SJSA1 (cell line): ENCODE measurements at places on chromosomes 3 and 15. TPM values are rescaled to one million over a fixed set of nuclear protein-coding genes. Genes with fewer than 3 reads are reported as not detected.

- H3K36me3 ChIP-seq: no peaks in the 10 kb centered on the region
- no peak overlapping the region for H3K27ac ChIP-seq
- no peaks in the 10 kb centered on the region for H3K4me1 ChIP-seq
- no peaks in the 10 kb centered on the region for H3K27me3 ChIP-seq
- no peak for DNase-seq
Measured at GRCh38 chr3:62261121-62261520, 112.2 kb downstream of the FEZF2 start.

KCNMB2 gene
- total RNA-seq: not detected in 2 replicates

RETNLB gene
- total RNA-seq: not detected in 2 replicates

SERINC4 gene
- not detected in 2 replicates for total RNA-seq

GRCh38 chr15:51285399-51285798 lies 53.0 kb downstream of the CYP19A1 start:
- no peaks in the 10 kb centered on the region for H3K27me3 ChIP-seq
- H3K4me3 ChIP-seq: no peak overlapping the region
- no peak for DNase-seq
- no peak overlapping the region for H3K27ac ChIP-seq
- no peaks in the 10 kb centered on the region for H3K4me1 ChIP-seq

DNA sequence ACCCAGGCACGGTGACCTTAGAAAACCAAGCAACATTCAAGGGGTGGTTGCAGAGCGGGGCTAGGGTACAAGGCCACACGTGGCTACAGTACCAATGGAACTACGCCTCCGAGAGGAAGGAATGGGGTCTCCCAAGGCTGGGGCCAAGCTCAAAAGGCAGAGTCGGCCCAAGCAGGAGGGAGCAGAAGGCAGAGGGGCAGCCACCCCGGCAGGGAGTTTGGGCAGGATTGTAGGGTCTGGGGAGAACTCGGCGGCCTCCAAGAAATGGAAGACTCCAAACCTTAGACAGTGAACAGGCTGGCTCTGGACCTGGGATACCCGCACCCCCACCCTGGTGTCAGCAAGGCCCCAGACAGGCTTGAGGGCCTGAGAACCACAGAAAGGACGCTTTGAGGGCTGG lies 28.7 kb downstream of the ATRIP start:
- no peak overlapping the region for H3K27ac ChIP-seq
- peaks cover 7% of the 10 kb centered on the region; the same call in 1 of the 2 replicates for H3K36me3 ChIP-seq
- H3K4me1 ChIP-seq: peaks cover 12% of the 10 kb centered on the region
- DNase-seq: no peak

- peaks cover 100% of the 10 kb centered on the region for H3K36me3 ChIP-seq
- no peak overlapping the region for H3K4me3 ChIP-seq
- DNase-seq: no peak
- H3K4me1 ChIP-seq: peaks cover 22% of the 10 kb centered on the region
- H3K27ac ChIP-seq: no peak overlapping the region
- H3K27me3 ChIP-seq: no peaks in the 10 kb centered on the region
Measured at GRCh38 chr3:185924375-185924774, 13.4 kb downstream of the TRA2B start.

DNA sequence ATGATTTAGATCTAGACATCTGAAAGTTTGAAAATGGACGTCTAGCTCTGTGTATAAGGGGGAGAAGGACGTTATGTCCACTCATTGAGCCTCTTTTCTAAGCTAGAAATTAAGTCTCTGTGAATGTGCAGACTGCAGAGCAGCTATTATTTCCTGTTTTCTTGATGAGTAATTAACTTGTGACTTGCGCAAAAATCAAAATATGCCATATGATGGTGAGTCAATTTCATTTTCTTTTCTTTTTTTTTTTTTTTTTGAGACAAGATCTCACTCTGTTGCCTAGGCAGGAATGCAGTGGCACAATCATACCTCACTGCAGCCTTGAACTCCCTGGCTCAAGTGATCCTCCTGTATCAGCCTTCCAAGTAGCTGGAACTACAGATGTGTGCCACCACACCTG lies 14.1 kb downstream of the LACTB start:
- H3K27ac ChIP-seq: peak overlapping the region; percentile 64
- H3K36me3 ChIP-seq: peaks cover 40% of the 10 kb centered on the region
- H3K27me3 ChIP-seq: no peaks in the 10 kb centered on the region
- peaks cover 41% of the 10 kb centered on the region for H3K4me1 ChIP-seq
- no peak overlapping the region for H3K4me3 ChIP-seq

DNA sequence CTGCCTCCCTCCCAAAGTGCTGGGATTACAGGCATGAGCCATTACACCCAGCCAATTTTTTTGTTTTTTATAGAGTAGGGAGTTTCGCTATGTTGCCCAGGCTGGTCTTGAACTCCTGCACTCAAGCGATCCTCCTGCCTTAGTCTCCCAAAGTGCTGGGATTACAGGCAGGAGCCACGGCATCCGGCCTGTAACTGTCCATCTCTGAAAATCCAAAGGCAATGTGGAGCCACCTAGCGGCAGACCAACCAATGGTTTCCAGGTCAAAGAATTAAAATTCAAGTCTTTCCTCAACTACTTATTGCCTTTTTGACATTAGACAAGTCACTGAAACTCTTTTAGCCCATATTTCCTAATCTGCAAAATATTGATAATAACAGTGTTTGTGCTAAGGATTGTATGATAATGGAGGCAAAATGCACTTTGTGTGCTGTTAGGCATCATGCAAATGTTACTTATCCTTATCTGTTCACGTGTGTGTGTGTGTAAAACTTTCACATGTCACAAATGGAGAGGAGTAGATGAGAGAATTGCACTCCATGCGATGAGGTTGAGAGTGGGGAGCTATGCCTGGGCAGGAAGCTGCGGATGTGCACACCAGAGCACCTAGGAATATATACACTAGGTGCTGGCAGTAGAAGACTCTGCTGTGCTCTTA lies 48.7 kb downstream of the COL8A1 start:
- no peaks in the 10 kb centered on the region for H3K27me3 ChIP-seq
- no peak overlapping the region for H3K4me3 ChIP-seq
- no peak overlapping the region for H3K27ac ChIP-seq
- DNase-seq: peak; percentile 67

DNA sequence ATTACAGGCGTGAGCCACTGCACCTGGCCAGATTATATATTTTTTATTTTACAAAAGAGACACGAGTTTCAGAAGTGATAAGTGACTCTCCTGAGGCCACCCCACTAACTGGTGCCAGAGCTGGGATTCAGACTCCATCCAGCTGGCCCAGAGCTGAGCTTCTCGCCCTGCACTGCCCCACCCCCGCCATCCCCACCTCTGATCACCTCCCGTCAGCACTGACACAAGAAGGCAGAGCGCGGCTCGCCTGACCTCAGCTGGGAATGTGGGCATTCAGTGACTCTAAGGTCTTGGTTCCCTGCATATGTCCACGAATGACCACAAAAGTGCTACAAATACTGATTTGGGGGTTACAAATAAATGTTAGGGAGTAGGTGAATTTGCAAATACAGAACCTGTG lies 56.1 kb upstream of the GALNT15 start:
- no peaks in the 10 kb centered on the region for H3K27me3 ChIP-seq
- H3K4me3 ChIP-seq: no peak overlapping the region
- no peaks in the 10 kb centered on the region for H3K36me3 ChIP-seq
- H3K4me1 ChIP-seq: peaks cover 15% of the 10 kb centered on the region
- no peak overlapping the region for H3K27ac ChIP-seq
- no peak for DNase-seq

ZNF662 gene
- total RNA-seq: not detected in 2 replicates

SCAANT1 gene
- total RNA-seq: not detected in 2 replicates

DNA sequence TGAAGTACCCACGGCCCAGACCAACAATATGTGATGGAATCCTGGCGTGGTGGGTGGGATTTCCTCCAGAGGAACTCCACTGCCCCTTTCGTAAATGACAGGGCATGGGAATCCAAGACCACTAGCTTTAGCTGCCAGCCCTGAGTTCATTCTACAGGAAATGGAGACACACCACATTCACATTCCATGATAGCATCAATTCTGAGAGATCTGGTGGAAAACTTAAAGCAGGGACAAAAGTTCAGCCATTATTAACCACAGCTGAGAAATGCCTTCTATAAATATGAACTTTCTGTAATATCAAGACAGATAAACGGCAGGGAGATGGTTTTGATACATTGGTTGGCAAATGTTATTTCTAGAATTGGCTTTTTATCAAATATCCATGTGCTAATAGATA lies 98.2 kb downstream of the FBN1 start:
- H3K27me3 ChIP-seq: no peaks in the 10 kb centered on the region
- peaks cover 31% of the 10 kb centered on the region for H3K4me1 ChIP-seq
- DNase-seq: no peak
- H3K36me3 ChIP-seq: peaks cover 37% of the 10 kb centered on the region
- peak overlapping the region; percentile 50 for H3K27ac ChIP-seq
